Stimulated activated CD4-positive, alpha-beta T cell treated with anti-CD3 and anti-CD28 coated beads, TNF-alpha, amount 100 ng/mL, for 4 hours (primary cell): ENCODE measurements at places on chromosomes 2 and 18.

DNA sequence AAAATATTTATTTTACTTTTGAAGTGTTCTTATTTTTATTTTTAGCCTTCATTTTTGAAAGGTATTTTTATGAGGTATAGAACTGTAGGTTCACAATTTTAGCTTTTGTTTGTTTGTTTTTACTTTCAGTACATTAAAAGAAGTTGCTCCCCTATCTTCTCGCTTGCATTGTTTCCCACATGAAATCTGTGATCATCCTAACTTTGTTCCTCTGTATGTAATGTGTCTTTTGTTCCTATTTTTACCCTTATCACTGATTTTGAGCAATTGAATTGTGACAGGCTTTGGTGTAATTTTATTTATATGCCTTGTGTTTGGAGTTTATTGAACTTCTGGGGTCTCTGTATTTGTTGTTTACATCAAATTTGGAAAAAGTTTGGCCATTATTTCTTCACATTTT, 77.8 kb upstream of the TMEM87B start:
- DNase-seq, result no peak

DNA sequence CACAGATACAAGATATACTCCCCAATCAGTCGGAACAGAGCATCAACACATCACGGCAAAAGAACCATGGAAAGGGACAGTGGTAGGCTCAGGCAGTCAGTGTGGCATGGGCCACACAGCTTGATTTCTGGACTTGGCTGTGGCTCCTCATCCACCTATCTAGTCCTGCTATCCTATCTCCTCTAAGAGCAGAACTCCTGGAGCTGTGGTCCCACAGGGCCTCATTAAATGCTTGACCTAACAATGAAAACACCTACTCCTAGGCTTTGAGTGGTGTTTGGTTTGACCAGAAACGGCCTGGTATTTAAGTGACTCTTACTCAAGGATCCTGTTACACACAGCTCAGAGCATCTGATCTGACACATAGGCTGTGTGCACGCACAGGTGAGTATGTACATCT, 33.6 kb upstream of the SMAD2 start:
- no peak for DNase-seq

- no peak for DNase-seq
Observed at GRCh38 chr2:12486205-12487118, 230.3 kb upstream of the TRIB2 start.

DNA sequence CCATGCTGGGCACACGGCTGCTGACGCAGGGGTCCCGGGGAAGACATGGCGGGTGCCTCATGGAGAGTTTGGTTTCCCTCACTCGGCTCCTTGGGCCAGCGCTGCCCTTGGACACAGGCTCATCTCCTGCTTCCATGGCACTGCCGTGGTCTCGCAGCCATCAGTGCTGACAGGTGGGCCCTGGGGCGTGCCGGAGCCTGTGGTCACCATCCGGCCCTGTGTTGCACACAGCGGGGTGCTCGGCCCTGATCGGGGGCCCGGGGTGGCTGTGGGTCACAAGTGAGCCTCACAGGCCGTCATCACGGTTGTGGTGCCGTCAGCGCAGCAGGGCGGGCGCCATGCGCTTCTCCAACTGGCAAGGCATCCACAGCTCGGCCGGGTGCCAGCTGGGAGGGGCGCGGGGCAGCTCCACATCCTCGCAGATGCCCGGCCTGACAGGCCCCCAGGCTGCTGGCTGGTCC, 582 bp downstream of the RTP5 start:
- no peak for DNase-seq

GRCh38 chr18:25075331-25075730, 276.6 kb downstream of the ZNF521 start:
- DNase-seq, result no peak

- DNase-seq, result no peak
Observed at GRCh38 chr2:160006475-160006874, 55.9 kb downstream of the PLA2R1 start.

DNA sequence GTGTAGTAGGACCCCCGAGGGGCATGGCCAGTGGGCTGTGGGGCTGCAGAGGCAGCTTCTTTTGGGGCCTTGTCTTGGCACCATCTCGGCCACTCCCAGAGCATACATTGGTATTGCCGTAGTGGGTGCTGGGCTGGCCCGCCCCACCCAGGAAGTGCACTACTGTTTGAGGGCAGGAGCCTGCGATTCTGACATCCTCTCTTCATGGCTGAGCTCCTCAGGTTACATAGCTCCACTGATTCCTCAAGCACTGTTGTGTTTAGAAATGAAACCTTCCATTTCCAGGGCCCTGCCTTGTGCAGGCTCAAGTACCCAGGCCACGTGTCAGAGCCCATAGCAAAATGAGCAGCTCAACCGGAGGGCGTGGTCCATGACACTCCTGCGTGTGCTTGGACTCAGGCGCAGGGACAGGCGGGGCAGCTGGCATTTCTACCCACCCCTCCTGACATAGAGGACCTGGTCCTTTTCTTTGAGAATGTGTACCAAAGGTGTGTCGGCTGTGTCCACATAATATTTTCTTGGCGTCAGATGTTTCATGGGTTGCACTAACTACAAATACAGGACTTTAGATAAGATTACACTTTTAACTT, 67.9 kb downstream of the DGKD start:
- DNase-seq, result peak; percentile 35

DNA sequence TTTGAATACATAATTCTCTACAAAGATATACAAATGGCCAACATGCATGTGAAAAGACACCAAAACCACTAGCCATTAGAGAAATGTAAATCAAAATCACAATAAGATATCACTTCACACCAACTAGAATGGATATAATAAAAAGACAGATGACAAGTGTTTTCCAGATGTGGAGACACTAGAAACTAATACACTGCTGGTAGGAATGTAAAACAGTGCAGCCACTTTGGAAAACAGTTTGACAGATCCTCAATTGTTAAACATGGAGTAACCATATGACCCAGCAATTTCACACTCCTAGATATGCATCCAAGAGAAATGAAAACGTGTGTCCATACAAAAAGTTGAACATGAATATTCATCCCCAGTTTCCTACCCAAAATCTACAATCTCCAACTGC, 9.8 kb upstream of the RAB11FIP5 start:
- DNase-seq, result no peak

DNA sequence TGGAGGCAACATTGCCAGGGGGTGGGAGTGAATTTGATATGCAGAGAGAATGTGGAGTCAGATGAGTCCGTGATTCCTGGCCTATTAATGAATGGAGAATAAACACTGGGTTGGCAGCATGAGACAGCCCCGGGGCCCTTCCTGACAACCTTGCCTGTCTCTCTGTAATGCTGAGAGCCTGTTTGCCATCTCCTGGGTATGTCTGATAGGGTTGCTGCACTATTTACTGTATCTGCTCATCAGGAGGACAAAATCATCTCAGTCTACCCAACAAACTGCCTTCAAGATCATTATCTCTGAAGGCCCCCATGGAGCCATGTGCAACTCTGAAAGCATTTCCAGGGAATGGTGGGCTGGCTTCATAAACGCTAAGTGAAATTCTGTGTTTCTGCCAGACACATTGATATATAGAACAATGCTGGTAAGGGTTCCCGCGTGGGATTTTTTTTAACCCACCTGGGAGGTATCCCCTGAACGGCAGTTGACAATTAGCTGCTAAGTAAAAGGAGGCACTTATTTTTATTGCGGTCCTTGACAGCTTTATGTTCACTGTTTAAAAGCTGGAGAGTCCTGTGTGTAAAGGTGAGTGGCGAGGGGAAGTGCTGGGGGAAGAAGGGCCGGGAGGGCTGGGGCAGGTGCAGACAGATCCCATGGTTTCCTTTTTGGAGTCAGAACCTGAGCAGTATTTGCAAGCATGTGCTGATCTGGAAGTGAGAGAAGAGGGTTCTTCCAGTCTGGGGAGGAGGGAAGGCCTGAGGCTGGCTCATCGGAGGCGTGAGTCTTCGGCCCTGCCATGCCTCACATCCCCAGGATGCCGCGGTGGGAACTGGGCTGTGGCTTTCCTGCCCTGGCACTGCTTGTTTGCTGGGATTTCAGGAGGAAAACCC, 64.8 kb downstream of the ARHGAP25 start:
- no peak for DNase-seq

DNA sequence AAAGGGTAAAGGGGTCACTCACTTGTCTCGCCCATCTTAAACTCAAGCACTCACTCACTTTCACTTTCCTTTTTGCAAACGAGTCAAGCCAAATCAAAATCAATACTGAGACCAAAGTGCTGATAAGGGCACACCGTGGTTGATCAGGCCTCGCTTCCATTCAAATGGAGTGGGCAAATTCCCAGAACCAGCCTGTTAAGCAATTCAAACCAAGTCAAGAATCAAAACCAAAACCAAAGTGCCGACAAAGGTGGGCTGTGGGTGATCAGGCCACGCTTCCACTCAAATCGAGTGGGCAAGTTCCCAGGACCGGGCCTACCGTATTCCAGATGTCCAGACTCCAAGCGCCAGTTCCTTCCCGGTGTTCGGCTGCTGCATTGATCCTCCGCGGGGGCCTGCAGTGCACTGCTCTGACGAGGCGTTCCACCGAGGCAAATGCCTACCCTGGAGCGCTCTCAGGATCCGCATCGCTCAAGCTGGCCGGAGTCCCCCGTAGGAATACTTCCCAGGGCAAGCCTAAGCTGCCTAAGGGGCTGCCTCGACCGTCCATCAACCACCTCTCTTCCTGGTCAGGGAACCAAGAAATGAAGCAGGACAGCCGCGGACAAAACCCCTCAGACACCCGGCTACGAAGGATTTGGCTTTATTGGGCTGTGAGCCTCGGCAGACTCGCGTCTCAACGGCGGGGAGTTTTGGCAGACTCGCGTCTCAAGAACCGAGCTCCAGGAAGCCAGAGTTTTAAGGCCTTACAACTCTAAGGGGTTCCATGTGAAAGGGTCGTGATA, 89.9 kb upstream of the SLC1A4 start:
- DNase-seq, result no peak

DNA sequence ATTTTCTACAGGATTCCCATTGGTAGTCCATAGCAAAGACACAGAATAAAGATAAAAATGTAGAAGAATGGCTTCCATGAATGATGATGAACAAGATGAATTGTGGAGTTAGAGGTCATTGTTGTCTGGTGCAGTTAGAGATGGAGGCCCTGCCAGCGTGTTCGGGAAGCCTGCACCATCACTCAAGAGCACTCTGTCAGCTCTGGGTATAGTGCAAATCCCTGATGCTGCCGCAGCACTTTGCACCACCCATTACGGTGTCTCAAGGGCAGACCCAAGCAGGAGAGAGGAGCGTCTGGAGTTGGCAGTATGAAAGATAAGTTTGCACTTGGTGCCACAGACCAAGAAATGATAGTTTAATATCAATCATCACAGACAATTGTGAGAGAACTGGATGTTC, 181.6 kb upstream of the CHST9 start:
- DNase-seq, result no peak

DNA sequence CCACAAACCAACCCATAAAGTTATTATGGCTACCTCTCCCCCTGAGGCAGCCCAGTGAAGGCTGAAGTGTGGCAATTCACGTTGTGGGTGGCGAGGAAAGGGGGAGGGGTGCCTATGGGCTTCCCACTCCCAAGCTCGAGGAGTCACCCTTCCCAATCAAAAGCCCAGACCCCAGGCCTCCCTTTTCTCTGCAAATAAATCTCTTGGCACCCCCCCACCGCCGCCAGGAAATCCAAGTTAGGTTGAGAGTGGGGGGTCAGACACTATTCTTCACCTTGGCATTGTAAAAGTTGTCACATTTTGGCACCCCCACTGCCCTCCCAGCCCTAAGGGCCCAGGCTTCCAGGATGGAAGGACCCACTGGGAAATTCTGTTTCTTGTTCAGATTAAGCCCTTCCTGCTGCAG, 6.9 kb downstream of the ANKRD53 start:
- no peak for DNase-seq

DNA sequence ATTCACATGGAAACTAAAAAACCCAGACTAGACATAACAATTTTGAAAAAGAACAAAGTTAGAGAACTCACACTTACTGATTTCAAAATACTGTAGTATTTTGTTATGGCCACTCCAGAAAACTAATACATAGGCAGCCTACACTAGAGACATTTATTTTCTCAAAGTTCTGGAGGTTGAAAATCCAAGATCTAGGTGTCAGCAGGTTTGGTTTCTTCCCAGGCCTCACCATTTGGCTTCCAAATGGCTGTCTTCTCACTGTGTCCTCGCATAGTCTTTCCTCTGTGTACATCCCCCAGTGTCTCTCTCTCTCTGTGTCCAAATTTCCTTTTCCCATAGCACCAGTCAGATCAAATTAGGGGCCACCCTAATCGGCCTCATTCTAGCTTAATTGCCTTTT, 95.0 kb downstream of the NR4A2 start:
- no peak for DNase-seq

- peak; percentile 52 for DNase-seq
Observed at GRCh38 chr18:51030537-51031258, 685 bp downstream of the SMAD4 start.

- DNase-seq, result no peak
Observed at GRCh38 chr18:44323125-44323524, 357.6 kb upstream of the SETBP1 start.

DNA sequence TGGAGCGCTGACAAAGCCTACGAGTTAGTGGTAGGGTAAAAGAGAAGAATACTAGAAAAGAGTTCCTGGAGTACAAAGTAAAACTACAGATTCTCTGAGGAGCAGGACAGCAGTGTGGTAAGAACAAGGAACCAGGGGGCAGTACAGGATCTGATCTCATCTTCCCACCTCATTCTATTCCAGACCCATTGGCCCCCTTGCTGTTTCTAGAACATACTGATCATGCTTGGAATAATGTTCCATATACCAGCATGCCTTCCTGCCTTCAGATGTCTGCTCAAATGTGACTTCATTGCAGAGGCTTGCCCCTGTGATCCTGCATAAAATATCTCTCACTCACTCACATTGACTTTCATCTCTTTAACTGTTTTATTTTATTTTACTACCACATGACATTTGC, 19.3 kb downstream of the MSGN1 start:
- no peak for DNase-seq

DNA sequence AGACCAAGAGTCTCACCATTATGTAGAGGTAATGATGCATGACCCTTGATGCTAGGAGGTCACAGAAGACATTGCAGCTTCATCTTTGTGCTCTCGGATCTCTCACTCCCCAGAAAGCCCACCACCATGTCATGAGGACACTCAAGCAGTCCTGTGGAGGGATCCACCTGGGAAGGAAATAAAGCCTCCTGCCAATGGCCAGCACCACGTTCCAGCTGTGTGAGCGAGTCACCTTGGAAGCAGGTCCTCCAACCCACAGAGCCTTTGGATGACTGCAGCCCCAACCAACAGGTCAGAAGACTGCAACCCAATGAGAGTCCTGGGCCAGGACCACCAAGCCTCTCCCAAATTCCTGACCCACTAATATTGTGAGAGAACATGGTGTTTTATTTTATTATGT, 38.4 kb downstream of the CYP26B1 start:
- no peak for DNase-seq

GRCh38 chr2:127048969-127049897, 57.7 kb downstream of the BIN1 start:
- no peak for DNase-seq
